LNCaP clone FGC (cell line): ENCODE measurements at places on chromosomes 12 and 14.
A peak's percentile ranks its signal among the peaks of the same experiment; 100 is the strongest.

DNA sequence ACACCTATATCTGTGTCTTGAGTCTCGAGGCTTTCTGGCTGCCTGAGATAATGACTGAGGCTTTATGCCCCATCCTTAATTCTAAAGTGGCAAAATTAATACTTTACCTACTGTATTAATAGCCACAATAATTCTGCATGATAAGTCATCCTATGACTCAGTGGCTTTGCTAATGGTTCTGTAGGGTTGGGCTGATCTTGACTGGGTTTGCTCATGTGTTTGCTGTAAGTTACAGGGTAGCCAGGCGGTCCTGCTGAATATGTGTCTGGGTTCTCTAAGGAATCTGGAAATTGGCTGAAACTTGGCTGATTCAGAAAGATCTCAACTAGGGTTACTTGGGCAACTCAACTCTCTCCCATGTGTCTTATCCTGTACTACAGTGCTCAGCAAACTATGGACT lies 21.7 kb downstream of the MGST1 start:
- DNase-seq: no peak

- no peak for DNase-seq
Measured at GRCh38 chr14:104598039-104598909, 6.3 kb downstream of the TMEM179 start.

GRCh38 chr12:1804545-1805332 lies 15.6 kb upstream of the LRTM2 start:
- peak; percentile 68 for DNase-seq

DNA sequence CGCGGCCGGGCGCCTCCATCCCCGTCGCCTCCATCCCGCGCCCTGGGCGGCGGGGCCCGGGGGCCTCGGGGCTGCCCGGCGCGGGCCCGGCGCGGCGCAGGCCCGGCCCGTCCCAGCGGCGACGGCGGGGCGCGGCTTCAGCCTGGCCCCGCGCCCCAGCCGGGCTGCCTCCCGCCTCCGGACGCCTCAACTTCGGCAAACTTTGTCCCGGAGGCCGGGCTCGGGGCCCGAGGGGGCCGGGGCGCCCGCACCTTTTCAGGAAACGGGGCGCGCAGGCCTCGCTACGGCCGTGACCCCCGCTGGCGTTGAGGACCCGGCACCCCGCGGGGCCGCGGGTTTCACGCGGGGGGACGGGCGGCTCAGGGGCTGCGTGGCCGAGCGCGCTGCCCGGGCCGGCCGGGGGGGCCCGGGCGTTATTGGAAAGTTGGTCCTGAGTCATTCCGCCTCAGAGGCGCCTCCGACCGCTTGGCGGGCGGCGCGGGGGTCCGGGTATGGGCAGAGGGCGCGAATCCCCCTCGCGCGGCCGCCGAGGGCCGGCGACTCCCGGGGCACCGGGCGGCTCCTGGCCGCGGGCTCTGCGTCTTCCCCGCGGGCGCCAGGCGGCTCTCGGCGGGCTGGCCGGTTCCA lies 575 bp downstream of the TRAF3 start:
- no peak for DNase-seq

DNA sequence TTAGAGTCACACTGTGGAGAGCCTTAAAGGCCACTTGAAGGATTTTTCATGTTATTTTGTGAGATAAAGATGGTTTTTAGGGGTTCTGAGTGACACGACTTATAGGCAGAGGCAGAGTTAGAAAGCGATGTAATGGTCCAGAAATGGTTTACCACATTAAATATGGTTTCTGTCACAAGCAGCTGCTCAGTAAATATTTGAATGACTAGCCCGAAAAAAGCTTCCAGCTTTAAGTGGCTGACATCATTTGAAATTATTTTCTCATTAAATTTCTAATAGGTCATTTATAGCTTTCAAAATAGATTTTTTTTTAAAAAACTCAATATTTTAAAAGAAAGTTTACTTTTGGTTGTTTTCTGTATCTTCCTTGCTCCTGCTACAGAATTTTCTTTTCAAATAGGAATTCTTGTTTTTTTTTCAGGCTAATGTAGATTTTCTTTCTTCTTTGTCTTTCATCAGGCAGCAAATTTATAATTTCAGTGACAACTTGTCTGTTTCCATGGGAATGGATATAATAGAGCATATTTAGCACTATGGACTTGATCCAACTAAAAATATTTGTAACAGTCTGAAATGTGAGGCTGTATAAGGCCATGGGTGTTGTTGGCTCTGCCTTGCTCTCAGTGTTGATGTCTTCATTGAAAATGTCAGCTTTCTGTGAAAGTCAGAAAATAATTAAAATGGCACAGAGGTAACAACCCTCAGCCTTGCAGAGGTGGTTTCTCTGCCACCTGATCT lies 700.0 kb downstream of the TMTC2 start:
- no peak for DNase-seq

GRCh38 chr12:4210183-4210582 lies 63.4 kb upstream of the CCND2 start:
- no peak for DNase-seq

DNA sequence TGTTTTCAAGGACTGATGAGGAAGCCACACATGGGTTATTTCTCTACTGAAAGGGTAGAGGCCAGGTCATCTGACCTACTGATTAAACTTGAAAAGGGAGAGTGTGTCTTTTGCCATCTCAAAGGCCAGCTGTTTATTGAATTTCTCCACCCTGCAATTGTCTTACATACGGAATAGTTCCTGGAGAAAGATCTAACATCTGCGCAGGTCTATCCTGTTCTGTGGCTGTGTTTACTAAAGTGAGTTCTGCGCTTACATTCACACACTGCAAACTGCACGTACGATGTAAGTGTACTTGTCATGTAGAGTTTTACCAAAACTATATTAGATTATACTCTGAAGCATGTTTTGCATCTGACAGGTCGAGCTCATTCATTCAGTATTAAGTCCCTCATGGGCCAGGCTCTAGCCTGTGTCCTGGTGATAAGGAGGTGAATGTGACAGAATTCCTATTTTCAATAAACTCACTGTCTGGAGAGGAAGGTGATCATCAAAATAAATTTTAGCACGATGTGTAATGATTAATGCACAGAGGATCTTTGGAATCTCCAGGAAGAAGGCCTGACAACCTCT lies 96.6 kb downstream of the PRKCH start:
- no peak for DNase-seq

DNA sequence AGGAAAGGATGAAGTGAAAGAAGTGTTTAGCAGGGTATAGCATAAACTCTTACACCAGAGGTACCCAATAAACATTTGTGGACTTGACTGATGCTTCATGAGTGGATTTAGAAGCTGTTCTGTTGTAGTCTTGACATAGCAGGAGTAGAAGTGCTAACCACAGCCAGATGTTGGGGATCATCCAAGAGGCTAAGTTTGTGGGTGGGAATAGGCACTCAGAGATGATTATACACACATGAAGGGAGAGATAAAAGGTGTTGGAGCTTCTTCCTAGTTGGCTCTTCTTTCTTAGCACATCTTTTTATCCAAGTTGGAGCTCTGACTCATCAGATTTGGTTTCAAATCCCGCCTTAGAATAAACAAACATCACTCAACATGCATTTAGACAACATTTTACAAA lies 166.7 kb upstream of the E2F7 start:
- no peak for DNase-seq

GRCh38 chr14:55005071-55005470 lies 21.8 kb downstream of the WDHD1 start:
- DNase-seq: no peak

- no peak for DNase-seq
Measured at GRCh38 chr12:1777798-1778197, 42.6 kb upstream of the LRTM2 start.
